AG04449 (cell line): ENCODE measurements at places on chromosomes 6 and 20.

DNA sequence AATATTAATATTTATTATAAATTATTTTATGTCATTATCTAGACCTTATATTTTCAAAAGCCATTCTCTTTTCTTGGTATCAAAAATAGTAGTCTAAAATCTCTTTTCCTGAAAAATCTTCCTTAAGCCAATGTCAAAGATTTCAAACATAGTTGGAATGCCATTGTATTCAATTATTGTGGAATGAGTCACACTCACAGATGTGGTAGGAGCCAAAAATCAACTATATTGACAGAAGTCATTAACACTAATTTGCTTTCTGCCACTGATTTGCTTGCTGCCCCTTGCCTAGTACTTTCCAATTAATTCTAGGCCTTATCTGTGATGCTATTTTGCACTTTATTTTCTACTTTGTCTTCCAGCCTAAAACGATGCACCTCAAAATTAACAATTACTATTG is 1326.3 kb upstream of the GJE1 start:
- DNase-seq, result no peak

DNA sequence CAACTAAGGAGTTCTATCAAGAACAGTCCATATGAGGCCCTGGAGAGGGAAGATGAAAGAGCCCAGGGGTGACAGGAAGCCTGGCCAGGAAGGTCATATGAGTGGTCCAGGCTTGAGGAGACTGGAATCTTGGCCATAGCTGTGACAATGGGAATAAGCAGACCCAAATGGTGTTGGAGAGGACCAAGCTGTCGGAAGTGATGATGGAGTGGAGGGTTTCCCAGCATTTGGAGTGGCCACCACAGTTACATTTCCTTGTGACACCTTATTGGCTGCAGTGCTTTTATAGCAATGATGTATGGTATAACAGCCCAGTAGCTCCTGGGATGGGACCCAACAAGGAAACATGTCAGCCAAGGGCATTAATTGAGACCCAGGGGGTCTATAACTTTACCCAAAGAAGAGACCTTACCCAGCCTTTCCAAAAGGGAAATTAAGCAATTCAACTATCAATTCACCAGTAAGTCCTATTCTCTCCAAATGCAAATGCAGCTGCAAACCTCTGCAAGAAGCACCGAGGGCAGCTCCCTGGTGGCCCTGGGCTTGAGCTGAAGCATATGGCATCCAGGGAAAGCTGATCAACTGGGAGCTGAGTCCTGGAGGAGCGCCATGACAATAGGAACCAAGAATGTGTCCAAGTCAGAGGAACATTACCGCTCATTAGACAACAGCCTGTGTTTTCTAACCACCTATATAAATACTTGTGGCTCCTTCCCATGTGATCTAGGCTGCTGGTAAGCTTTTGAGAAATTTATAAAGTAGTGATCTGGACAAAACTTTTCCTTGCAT is 219.4 kb downstream of the SOD2 start:
- no peak for DNase-seq

DNA sequence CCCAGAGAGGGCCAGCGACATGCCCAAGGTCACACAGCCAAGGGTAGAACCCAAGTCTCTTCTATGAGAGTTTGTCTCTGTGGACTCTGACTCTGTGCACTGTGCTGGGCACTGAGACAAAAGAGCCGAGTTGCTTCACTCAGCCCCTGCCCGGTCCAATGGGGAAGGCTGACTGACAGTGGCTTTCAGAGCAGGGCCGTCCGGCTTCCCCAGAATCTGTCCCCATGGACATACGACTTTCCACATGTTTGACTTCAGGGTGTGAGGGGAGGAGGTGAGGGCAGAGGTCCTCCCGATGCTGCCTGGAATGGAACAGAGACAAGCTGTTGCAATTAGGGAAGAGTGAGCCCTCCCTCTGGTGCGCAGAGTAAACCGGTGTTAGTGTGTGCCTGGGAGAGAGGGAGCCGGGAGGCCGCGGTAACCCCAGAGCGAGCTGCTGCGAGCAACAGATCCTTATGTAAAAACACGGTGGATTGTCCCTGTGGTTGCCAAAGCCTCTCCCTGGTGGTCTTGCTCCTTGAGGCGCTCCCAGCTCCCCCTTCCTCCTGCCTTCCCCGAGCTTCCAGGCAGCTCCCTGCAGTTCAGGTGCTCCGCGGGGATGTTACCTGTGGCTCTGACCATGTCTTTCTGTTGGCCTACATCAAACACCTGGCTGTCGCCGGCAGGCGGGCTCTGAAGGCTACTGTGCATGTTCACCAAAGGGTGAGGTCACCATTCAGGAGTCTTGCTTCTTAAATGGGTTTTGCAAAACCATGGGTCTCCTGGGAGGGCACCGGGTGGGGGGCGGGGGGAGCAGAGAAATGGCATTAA is 672 bp downstream of the SIRPA start:
- no peak for DNase-seq

DNA sequence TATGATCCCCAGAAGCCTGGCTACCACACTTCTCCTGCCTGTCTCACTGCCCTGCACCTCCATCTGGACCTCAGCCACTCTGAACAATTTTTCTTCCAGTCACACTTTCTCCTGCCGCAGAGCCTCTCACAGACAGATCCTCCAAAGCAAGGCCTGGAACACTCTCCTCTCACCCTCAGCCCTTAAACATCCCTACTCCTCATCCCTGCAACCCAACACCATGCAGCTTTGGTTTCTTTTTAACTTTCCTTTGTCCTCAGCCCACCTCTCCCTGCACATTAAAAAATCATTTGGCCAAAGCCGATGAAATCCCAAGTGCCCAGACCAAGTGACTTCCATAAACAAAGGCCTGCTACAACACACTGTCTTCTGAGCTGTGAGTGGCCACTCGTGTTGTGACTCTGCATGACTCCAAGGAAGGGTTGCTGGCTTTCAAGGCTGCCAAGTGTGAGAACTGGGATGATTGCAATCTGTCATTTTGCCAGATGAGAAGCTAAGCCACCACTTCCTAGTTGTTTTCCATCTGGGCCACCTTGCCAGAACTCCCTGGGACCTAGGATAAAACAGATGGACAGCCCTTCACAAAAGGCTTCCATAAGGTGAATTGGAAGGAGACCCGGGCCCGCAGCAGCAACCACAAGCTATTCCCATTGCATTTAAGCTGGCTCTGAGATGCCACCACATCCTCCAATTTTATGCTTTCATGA is 144.4 kb upstream of the SSTR4 start:
- DNase-seq, result no peak

DNA sequence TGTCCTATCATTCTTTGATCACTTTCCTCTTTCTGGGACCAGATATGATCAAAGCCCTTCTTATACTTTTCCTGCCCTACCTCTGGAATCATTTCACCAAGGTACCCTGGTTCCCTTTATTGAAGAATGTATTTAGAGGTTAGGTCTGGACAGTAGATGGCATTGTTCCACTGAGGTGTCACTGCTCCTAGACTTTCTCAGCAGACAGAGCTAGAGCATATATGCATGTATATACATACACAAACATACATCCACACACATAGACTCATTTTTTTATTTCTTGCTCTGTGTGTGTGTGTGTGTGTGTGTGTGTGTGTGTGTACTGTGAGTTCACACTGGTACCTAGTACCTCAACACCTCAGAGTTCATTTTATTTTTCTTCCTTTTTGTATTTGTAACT is 40.9 kb downstream of the PTPRA start:
- no peak for DNase-seq

- no peak for DNase-seq
Measured at GRCh38 chr6:98463038-98464000, 371.1 kb upstream of the POU3F2 start.

- no peak for DNase-seq
Measured at GRCh38 chr20:20979934-20980333, 126.2 kb downstream of the LINC00237 start.

GRCh38 chr6:17839513-17840223 is 132.9 kb upstream of the NUP153 start:
- DNase-seq, result no peak

DNA sequence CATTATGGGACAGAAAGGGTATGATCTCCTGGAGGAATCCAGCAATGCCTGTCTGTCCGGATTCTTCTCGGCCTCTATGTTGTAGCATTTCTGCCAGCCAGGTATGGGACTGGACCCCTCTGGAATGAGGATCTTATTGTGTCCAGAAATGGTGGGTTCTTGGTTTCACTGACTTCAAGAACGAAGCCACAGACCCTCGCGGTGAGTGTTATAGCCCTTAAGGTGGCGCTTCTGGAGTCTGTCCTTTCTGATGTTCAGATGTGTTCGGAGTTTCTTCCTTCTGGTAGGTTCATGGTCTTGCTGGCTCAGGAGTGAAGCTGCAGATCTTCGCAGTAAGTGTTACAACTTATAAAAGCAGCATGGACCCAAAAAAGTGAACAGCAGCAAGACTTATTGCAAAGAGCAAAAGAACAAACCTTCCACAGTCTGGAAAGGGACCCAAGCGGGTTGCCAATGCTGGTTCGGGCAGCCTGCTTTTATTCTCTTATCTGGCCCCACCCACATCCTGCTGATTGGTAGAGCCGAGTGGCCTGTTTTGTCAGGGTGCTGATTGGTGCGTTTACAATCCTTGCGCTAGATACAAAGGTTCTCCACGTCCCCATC is 62.3 kb upstream of the IER3 start:
- no peak for DNase-seq

- no peak for DNase-seq
Measured at GRCh38 chr6:49327005-49327404, 136.0 kb downstream of the MMUT start.

DNA sequence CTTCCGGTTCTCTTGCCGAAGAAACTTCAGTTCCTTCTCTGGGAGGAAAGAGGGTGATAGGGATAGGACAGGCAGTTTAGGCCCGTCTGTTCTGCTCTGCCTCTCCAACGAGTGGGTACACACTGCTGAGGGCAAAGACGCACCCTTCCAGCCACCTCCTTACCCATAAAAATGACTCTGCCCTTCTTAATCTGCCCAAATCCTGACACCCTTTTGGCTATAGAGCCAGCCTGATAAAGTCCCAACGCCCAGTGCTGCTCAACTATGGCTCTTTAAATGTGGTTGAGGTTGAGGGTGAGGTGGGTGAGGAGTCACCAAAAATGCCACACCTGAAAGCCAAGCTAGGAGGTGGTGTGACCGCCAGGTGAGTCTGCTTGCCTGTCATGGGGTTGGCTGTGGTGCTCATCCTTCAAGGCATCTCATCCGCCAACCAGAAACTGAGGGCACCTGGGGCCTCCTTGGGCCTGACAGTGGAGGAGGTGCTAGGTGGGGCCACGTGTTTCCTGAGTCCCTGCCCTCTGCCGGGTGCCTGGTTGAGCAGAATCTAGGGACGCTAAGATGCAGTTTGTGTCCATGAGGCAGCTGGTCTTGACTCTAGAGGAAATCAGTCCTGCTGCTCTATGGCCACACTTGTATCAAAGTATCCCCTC is 16.3 kb downstream of the CCDC167 start:
- no peak for DNase-seq

GRCh38 chr6:158069800-158070195 is 88.1 kb downstream of the SYNJ2 start:
- DNase-seq, result no peak

DNA sequence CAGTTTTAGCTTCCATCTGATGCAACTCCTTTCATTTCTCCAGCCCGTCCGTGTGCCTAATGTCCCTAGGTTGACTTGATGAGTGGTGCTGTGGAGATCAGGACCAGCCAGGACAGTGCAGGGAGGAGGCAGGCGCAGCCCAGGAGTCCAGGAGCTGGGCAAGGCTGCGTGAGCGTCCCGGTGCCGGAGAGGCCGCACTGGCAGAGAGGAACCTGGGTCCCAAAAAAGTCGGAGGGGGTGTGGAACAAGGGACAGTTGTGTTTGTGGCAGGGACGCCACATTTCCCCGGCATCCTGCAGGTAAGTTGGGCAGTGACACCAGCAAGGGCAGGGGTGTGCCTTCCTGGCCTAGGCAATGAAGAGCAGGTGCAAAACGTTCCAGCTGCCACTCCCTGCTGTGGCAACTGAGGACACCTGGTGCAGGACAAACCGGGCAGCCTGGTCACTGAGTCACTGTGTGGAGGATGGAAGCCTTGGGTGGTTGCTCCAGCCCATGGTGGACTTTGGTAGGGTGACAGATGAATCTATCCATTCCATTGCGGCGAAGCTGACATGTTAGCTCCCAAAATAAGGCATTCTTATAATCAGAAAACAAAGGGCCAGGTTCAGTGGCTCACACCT is 53.2 kb downstream of the RAMACL start:
- no peak for DNase-seq

GRCh38 chr6:89148016-89148750 is 2.3 kb downstream of the PM20D2 start:
- no peak for DNase-seq

DNA sequence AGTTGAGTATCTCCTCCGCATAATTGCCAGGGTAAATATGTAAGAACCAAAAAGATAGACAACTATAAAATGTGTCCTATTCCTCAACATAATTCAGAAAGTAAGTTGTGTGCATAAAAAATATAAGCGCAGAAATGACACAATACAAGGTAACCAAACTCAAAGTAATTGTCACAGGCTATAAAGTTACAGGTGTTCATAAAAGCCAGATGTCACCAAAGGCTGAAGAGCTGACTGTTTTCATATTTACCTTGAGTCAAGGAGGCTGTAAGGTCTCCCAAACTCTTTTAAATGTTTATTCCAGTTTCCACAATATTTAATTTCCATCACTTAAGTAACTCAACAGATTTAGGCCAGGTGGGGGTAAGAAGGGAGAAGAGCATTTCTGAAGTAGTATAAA is 192.2 kb upstream of the MARCKS start:
- DNase-seq, result no peak

- DNase-seq, result no peak
Measured at GRCh38 chr6:54286141-54286540, 22.1 kb upstream of the TINAG start.

GRCh38 chr20:4637081-4637797 is 84.5 kb upstream of the PRND start:
- no peak for DNase-seq

GRCh38 chr6:131277591-131277990 is 142.3 kb downstream of the AKAP7 start:
- DNase-seq, result no peak

- DNase-seq, result no peak
Measured at GRCh38 chr20:10594296-10594868, 79.4 kb downstream of the JAG1 start.

- no peak for DNase-seq
Measured at GRCh38 chr20:61055180-61056010, 196.7 kb upstream of the CDH4 start.

DNA sequence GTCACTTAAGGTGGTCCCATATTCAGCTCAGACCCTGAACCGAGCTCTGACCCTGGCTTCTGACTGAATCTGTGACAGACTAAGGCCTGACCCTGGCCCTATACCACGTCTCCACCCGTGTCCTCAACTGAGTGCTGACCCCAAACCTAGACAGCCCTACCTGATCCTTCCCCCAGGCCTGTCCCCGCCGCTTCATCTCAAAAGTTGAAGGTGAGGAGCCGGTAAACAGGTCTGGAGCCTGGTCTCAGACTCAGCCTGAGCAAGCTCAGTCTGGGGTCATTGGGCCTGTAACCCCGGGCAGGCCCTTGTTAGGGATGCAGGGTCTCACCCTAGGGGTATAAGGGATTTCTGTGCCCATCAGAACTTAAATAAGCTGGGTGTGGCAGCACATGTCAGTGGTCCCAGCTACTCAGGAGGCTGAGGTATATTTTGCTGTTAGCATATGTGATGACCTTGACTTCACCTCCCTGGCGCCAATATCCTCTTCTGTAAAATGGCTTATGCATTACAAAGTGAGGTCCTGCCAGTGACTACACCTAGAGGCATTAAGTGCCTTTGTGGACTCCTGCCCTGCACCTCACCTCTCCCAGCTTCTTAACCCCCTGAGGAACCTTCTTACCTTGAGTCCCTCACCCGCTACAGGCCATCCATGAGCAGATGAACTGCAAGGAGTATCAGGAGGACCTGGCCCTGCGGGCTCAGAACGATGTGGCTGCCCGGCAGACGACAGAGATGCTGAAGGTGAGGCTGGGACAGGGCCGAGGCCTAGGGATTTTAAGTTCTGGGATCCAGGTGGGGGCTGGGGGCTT is 20.0 kb downstream of the RBCK1 start:
- no peak for DNase-seq
